Stimulated activated CD4-positive, alpha-beta T cell treated with anti-CD3 and anti-CD28 coated beads, Interleukin-15, amount 100 ng/mL, for 24 hours (primary cell): ENCODE measurements at places on chromosomes 2 and 18.
A peak's percentile ranks its signal among the peaks of the same experiment; 100 is the strongest.

DNA sequence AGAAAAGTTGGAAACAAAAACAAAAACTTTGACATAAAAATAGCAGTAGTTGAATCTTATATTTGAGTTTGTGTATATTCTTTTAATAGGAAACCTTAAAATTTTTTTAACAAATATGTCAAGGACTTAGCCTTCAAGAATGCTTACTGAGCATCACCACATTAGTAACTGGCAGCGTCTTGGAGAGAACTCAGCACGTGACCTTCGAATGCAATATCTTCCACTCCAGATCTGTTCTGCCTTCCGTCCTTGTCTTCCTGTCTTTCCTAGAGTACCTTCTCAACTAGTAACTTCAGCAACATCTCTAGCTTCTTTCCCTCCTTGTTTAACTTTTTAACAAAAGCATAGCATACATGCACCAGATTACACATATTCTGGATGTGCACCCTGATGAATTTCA lies 972 bp downstream of the RSAD2 start:
- DNase-seq, result no peak

DNA sequence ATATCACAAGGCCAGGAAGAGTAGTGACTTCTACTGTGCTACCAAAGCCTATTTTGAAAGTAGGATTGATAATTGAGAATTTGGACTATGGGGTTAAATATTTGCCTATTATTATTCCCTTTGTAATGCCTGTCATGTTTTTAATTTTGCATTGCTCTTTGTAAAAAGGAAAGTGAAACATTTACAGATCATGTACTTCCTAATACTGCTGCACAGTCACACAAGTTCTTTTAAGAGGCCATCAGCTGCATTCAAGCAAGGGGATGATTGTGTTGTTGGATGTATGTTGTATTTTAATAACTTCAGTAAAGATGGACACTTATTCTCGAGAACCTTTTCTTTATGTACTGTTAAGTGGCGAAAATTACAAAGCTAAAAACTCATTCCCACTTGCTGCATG lies 70.1 kb downstream of the PLEKHA3 start:
- no peak for DNase-seq

GRCh38 chr2:197215748-197216360 lies 94.7 kb downstream of the ANKRD44 start:
- no peak for DNase-seq

- peak; percentile 79 for DNase-seq
Observed at GRCh38 chr2:113175042-113175628, 1.4 kb downstream of the PSD4 start.

- no peak for DNase-seq
Observed at GRCh38 chr2:24806661-24807036, 13.4 kb downstream of the CENPO start.

GRCh38 chr2:188519136-188519535 lies 227.5 kb downstream of the GULP1 start:
- no peak for DNase-seq
